Skeletal muscle cell (primary cell): ENCODE measurements at places on chromosomes 6 and 20.

GRCh38 chr6:144216668-144217218 lies 66.4 kb downstream of the STX11 start:
- no peak for DNase-seq

DNA sequence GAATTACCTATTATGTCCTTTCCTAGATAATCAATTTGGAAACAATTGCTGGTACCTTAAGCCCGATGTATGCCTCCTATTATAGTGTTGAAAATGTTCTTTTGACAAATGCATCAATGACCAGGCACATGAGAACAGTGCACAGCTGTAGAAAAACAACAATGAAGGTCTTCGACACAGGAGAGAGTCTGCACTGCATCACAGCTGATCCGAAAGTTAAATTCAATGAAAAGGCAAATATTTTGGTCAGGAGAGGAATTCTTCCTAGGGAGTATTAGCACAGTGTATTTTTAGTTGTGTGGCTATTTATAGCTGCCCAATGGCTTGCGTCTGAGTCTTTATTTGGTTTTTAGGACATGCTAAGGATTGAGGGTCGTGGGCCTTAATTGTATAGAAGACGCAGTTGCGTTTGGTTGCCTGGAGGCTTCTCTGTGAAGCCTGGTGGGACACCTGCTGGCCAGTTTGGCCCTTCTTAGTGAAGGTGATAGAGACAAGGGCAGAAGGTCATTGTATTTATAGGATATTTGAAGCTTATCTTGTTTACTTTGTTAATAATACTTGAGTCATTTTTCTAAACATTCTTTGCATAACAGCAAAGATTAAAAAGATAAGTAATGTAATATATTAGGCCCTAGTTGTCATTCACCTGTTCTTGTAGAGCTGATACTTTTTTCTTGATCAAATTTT lies 72.3 kb downstream of the CDYL start:
- DNase-seq: no peak

GRCh38 chr20:10609770-10610169 lies 64.0 kb downstream of the JAG1 start:
- no peak for DNase-seq

GRCh38 chr20:62114894-62115293 lies 7.4 kb upstream of the LSM14B start:
- no peak for DNase-seq

DNA sequence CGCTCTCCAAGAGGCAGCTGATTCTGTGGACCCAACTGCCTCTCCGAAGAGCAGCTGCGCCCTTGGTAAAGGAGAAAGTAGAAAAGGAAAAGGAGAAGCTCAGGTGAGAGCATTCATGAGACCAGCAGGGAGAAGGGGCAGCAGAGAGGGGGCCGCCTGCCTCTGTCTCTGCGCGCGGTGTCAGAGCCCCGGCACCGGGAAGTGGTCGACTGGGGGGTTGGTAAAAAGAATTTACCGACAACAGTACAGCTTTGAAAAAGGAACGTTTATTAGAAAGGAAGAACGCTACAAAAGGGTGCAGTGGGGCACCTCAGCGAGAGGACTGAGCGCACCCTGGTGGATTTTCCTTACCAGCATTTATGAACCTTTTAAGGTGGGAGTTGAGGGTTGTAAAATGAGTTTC lies 61.9 kb downstream of the GPR6 start:
- no peak for DNase-seq

- DNase-seq: no peak
Measured at GRCh38 chr6:118485601-118486550, 62.2 kb upstream of the PLN start.

- no peak for DNase-seq
Measured at GRCh38 chr6:161319231-161319630, 45.4 kb upstream of the AGPAT4 start.
